ENCODE measurements at places on chromosomes 11 and 22.

GRCh38 chr22:49718396-49718795, 109.3 kb downstream of the BRD1 start:
- no peak for DNase-seq

DNA sequence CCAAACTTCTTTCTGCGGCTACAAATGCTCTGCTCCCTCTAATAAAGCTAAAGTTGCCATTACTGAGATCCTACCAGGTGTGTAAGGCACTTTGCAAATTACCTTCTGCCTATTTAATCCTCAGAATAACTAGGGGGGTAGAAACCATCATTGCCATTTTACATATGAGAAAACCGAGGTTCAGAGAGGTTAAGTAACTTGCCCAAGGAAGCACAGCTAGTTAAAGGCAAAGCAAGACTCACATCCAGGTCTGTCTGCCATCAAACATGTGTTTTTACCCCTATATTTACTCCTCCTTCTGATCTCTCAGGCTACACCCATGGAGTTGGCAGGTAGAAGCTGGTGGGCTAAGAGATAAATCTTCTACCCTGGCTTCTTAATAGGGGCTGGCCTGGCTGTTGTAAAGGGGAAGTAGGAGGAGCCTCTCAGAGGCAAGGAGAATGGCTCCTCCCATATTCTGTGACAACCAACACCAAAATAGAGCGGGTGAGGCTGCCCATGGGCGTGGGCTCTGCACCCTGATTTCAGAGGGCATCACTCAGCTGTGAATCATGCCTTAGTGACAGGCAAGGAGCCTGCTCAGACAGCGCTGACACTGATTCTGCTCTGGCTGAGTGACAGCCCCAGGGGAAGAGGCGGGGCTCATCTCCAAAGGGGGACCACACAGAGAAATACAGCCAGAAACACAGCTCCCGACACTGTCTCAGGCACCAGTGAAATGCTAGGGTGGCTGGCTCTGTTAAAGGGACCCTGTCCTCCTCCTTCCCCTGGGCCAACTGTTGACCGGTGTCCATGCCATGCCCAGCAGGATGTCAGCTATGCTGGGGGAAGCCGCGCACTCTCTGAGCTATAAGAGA, 106.8 kb downstream of the ABTB2 start:
- DNase-seq = peak; percentile 68

DNA sequence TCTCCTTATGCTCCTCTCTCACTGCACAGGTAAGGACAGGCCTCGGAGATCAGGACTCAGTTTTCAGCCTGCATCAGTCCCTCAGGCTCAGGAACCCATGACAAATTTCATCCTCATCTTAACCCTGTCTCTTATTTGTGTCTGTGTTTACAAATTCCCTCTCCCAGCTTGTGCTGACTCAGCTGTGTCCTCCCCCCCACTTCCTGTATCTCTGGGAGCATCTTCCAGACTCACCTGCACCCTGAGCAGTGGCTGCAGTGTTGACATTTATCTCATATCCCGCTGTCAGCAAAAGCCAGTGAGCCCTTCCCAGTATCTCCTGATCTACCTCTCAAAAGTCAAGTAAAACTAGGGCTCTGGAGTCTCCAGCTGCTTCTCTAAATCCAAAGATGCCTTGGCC, 65.6 kb upstream of the VPREB1 start:
- no peak for DNase-seq

DNA sequence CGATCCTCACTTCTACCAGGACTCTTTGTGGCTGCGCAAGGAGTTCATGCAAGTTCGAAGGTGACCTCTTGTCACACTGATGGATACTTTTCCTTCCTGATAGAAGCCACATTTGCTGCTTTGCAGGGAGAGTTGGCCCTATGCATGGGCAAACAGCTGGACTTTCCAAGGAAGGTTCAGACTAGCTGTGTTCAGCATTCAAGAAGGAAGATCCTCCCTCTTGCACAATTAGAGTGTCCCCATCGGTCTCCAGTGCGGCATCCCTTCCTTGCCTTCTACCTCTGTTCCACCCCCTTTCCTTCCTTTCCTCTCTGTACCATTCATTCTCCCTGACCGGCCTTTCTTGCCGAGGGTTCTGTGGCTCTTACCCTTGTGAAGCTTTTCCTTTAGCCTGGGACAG, 6.5 kb downstream of the TMEM138 start:
- no peak for DNase-seq

DNA sequence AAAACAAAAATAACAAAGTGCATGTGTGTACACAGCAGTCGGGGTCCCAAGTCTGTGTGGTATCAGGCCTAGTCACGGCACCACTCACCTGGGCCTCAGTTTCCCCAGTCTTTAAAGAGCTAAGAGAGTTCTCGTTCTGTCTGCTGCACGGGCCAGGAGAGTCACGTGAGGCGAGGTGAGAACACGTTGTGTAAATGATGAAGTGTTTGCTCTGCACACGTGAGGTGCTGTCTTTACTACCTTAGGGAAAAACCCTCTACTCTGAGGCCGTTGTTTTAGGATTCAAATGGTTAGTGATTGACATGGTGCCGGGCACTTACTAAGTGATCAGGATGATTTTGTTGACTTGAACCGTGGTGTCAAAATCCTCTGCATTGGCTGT, 86.5 kb upstream of the PPARA start:
- DNase-seq = no peak

DNA sequence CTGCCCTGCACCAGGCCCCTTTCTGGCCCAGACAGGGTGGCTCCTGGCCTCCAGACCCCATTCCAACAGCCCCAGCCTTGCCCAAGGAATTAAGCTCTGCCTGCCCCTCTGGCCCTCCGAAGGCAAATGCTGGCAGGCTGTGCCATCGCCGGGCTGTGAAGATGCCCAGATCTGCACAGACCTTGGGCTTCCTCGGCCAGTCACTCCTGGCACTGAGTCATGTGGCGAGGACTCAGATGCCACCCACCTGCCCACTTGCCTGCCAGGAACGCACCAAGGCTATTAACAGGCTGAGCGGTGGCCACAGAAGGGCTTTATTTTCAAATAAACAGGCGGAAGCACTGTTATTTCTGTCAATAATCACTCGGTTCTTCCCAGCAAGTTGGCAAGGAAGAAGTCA, 50.3 kb upstream of the TTLL12 start:
- no peak for DNase-seq

DNA sequence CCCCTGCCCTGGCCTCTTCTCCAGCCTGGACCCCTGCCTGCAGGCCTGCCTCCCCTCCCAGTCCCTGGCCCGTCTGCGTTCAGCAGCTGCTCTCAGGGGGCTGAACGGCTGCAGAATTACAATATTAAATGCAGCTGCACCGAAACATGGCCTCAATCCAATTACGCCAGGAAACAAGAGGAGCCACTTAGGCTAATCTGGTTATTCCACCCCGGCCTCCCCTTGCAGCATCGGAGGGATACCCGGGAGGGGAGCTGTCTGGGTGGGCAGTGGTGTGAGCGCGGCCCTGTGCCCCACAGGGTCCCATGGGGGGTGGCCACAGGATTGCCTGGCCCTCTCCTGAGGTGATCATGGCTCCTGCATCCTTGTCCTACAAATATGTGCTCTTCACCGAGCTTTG, 42.6 kb downstream of the FLRT1 start:
- no peak for DNase-seq

DNA sequence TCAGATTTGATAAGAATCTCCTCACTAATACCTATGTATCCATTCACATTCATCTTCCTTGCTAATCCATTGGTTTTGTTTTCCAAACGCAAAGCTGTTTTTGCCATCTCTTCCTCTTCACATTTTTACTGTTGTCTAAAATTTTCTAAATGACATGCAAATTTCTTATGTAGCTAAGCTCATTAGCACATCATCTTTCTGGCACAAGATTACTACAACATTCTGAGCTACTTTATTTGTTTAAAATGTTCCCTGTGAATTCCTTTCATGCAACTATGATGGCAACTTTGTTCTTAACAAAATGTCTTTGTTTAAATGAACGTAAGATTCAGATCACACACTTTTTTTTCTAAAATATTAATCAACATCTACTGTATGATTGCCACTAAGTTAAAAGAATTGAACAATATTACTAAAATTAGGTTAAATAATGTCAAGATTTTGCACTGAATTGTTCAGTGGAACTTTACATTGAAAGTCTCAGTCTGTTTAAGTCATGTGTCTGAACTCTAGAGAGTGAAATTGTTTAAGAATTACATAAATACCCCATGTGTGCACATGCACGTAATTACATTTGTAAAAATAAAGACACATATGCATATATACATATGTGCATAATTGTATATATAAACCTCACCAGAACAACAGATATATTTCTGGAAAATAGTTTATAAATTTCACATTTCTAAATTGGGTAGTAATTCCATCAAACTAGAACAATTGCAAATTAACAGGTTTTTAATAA, 688.4 kb downstream of the CNTN5 start:
- DNase-seq = no peak

- no peak for DNase-seq
These were observed 64.2 kb upstream of the KCNQ1OT1 start for GRCh38 chr11:2763984-2764383.

- no peak for DNase-seq
These were observed 186.1 kb downstream of the SOX6 start for GRCh38 chr11:16169956-16170847.

- no peak for DNase-seq
These were observed 11.5 kb upstream of the GRK2 start for GRCh38 chr11:67254798-67255197.

- DNase-seq = peak; percentile 59
These were observed 6.7 kb upstream of the AHNAK start for GRCh38 chr11:62553080-62553838.

DNA sequence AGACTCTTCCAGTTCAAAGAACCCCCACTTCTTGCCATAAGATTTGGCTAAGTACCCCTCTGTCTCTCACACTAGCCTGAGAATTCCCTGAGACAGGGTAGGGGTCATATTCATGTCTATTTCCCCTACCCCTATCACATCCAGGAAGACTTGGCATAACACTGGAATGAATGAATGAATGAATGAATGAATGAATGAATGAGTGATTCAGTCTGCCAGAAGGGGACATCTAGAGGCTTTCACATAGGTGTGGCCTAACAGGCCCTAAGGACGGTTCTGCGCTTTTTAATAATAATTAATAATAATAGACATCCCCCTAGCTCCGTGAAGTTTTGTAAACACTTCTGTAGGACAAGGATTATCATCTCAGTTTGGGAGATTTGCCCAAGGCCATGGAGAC, 415.7 kb downstream of the TENM4 start:
- no peak for DNase-seq

DNA sequence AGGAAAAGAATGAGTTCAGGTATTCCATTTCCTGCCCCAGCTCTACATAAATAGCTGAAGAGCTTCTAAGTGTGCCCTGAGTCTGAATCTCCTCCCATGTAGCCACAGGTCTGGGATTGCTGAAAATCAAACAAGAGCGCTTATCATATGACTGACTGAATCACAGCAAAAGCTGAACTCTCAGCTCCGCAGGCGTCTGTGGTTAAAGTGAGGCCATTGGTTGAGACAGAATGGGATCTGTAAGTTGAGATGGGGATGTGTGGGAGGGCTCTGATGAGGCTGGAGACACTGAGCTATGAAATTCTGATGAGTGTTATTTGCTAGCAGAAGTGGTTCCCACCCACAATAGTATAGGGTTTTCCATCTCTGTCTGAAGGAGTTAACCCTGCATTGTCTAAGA, 637.0 kb downstream of the OPCML start:
- no peak for DNase-seq

DNA sequence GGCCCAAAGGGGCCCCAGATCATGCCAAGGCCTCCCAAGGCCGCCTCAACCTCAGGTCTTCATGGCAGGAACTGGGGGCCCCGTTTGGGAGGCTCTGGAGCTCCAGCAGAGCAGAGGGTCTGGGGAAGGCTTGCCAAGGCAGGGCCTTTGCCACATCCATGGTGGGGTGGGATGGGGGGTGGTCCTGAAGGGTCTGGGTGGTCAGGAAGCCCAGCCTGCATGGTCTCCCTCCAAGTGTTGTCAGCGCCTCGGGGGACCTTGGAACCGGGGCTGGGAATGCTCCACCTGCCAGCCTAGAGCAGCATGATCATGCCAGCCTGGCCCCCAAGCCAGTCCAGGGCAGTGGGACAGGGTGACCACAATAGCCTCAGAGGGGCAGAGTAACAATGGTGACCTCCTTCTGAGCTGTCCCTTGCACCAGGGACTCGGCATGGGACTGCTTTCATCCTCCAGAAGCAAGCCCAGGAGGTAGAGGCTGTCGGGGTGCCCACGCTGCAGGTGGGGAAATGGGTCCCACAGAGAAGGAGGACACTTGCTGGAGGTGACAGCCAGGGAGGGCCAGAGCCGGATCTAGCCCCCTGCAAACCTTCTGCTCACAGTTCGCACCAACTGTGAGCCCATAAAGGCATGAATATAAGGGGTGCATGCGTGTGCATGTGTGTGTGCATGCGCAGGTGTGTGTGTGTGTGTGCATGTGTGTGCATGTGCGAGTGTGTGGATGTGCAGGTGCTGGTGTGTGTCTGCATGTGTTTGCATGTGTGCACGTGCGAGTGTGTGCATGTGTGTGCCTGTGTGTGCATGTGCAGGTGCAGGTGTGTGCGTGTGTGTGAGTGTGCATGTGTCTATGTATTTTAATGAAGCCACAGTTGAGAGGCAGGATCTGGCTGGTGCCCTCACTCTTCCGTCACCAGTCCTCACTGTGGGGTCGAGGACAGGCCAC, 63.8 kb downstream of the MYEOV start:
- DNase-seq = no peak

DNA sequence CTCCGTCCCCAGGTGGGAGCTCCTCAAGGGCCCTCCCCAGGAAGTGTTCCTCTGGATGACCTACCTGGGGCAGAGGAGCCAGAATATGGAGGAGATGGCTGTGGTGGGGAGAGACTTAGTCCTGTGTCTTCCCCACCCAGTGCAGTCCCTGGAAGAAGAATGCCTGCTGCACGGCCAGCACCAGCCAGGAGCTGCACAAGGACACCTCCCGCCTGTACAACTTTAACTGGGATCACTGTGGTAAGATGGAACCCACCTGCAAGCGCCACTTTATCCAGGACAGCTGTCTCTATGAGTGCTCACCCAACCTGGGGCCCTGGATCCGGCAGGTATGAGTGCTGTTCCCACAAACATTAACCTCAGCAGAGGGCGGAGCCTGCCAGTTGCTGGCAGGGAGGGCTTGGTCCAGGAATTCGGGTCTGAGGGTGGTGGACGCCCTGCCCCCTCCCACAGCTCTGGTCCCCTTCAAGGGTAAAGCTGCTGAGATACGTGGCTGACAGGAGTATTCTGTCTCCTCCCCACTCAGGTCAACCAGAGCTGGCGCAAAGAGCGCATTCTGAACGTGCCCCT, 3.4 kb downstream of the FOLR3 start:
- DNase-seq = no peak
